ENCODE measurements at places on chromosomes 12 and 14.

DNA sequence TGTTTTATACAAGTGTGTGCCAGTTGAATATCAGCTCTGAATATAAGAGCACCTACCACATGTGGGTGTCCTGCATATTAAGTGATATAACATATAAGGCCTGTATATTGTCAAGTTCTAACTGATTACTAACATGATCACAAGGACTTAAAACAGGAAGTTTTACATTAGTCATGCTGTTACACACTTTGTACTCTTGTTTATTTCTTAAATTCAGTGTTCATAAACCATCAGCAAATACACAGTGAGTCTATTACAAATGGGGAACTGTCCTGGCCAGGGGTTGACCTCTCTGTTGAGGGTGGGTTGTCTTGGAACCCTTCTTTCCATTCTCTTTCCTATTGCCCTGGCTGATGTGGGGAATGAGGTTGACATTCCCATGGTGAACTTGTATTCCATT is 19.1 kb downstream of the HELB start:
- DNase-seq: no peak

DNA sequence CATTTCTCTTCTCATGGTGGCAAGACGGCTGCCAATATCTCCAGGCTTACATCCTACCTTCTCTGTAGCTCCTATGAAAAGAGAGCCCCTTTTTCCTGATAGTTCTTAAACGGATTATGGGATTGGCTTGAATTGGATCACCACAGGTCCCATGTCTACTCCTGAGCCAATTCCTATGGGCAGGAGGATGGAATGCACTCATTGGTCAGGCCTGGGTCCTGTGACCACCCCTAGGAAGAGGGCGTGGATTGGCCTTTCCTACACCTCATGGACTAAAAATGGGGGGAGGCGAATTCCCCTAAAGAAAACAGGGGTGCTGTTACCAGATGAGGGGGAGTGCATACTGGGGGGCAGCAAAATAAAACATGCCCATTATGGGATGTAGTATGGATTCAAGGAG is 108.8 kb downstream of the PTPN11 start:
- no peak for DNase-seq

- DNase-seq: no peak
Observed at GRCh38 chr14:99270458-99271220, 1.4 kb downstream of the BCL11B start.

DNA sequence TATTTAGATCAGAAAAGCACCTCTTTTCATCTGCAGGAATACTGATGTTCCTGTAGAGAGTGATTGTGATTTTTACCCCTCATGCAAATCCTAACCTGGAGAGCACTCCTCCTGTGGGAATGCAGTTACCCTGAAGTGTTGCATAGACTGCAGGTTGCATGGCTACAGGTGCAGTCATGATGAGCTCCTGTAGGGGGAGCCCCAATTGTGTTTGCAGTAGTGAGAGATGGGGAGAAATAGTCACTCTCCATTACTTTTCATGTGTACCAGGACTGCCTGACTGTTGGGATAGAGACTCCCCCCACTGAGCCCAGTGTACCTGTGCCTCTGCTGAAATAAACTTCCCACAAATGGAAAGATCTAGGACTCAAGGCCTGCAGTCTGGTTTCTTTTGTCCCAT is 1086.5 kb downstream of the SLC6A15 start:
- no peak for DNase-seq

- DNase-seq: no peak
Observed at GRCh38 chr12:121925358-121925695, 6.9 kb downstream of the CFAP251 start.

GRCh38 chr12:75964150-75964549 is 67.4 kb downstream of the PHLDA1 start:
- no peak for DNase-seq

All from stimulated activated CD4-positive, alpha-beta T cell treated with anti-CD3 and anti-CD28 coated beads, TNF-alpha, amount 100 ng/mL, for 1 hour (primary cell).